ENCODE measurements at places on chromosomes 7 and 10.

- DNase-seq = no peak
These were observed 311.4 kb downstream of the ADARB2 start for GRCh38 chr10:1425879-1426278.

DNA sequence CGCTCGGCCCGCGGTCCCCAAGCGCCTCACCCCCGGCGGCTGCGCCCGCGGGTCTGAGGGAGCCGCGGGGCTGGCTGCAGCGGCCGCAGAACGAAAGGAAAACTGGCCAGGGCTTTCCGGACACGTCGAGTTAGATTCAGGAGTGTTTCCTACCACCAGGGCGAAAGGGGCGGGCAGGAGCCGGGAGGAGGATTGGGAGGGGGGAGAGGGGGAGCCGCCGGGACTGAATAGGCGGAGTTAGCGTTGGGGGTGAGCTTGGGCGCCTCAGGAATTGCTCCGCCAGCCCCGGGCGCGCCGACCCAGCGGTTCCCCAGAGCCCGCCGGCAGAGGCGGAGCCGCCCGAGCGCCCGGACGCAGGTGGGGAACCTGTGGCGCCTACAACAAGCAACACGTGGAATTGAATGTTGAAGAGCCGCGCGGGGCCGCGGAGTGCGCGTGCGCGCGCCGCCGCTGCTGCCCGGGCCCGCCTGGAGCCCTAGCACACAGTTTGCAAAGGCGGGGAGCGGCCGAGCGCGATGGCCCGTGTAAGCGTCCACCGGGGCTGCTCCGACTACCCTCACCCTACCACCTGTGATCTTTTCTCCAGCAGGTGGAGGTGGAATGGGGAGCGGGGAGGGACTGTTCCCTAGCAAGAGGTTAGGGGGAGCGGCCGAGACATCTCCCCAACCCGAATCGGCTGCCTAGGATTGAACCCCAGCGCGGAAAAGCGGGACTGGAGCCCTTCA, at the start of gene CADPS2:
Gene CADPS2, minus strand, starts transcription at position 104 of the 725 bp plus-strand sequence. CDS start 123 bp downstream, outside the sequence.
- DNase-seq = no peak

GRCh38 chr10:24681572-24682088, 42.1 kb downstream of the ARHGAP21 start:
- no peak for DNase-seq

DNA sequence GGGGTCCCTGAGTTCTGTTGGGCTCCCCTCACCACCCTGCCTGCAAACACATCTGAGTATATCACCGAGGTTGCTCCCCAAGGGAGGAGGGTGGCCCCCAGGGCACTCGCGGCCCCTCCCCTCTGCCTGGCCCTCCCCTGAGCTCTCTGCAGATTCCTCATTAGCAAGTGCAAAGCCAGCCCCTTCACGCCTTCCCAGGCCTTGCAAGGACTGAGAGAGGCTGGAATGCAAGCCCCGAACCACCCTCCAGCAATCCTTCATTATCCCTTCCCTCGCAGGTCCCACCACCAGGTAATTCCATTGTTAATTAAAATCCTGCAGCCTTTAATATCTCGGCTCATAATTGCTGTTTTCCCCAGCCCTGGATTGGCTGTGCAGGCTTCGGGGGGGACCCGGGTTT, 35.3 kb upstream of the MYL10 start:
- no peak for DNase-seq

GRCh38 chr7:108385834-108386422, 70.3 kb downstream of the NRCAM start:
- no peak for DNase-seq

DNA sequence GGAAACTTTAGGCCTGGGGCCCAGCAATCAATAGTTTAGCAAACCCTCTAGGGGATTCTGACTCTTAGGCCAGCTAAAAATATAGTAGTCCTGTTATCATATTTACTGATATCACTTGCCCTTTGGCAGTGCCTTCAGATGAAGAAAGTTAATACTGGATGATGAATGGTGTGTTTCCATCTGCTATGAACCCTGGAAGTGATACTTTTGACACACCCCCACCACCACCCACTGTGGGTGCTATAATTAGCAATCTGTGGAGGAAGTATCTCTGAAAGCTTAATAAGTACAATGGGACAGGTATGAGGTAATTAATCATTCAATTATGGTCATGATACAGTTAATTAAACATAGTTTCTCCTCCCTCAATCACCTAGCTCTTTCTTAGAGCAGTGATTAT, 90.4 kb upstream of the LRRTM3 start:
- no peak for DNase-seq

DNA sequence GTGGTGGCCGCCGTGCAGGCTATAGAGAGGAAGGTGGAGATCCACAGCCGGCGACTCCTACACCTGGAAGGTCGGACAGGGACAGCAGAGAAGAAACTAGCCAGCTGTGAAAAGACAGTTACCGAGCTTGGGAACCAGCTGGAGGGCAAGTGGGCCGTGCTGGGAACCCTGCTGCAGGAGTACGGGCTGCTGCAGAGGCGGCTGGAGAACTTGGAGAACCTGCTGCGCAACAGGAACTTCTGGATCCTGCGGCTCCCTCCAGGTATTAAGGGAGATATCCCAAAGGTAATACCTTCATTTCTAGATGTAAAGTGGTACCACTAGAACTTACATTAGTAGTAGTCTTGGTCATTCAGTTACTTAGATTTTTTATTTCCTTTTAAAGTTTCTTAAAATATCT, 6.8 kb downstream of the ZNF398 start:
- no peak for DNase-seq

DNA sequence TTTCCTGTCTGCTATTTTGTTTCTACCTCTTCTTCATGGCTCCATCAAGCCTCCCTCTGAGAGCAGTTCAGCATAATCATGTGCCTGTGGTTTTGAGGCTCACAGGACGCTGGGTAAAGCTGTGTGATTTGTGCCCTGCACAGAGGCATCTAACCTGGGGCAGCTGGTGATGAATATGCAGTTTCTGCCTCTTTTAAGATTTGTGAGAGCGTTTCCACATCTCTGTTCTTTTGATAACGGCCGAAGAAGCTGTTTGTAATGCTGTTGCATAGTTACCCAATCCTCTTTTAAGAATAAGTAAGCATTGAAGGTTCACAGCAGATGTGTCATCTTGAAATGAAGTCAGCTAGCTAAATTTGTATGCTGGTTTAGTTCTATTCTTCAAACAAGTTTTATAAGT, 45.2 kb downstream of the PNLIPRP3 start:
- DNase-seq = no peak

DNA sequence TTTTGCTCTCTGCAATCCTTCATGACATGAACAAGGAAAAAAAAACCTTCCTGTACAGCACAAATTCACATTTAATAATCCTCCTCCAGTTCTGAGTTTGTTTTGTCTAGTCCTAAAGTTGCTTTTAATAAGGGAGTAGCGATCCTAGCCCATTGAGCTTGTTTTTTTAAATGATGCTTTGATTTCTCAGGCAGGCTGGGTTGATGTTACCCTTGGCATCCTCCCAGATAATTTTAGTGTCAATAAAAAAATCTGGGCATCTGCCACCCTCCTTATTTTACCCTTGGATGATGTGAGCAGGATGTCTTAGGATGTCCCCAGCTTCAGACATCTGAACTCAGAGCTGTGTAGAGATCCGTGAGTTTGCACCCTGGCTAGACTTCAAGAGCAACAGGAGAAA, 33.9 kb upstream of the PROSER2 start:
- DNase-seq = no peak

GRCh38 chr7:123070702-123071286, 75.3 kb upstream of the TAS2R16 start:
- DNase-seq = no peak

GRCh38 chr7:30702200-30702599, 19.9 kb upstream of the CRHR2 start:
- DNase-seq = peak; percentile 7

GRCh38 chr7:74027683-74028320, at the start of gene ELN:
Gene ELN, plus strand, starts transcription at chr7:74028173. Its CDS starts 15 bp downstream, at chr7:74028188.
- DNase-seq = no peak

DNA sequence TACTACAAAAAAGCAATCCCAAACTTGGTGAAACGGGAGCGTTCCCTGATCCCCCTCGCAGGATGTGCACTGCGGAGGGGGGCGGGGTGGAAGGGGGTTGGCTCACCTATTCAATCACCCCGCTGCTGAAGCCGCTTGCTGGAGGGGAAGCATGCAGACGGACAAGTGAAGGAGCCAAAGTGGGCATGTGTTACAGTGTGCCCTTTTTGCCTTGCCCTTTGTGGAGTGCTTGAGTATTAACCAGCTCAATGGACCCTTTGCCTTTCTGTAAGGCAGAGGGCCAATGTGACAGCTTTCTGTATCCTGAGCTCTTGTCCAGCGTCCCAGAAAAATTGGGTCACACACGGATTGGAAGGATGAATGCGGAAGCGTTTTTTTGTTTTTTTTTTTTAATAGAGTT, 348.9 kb upstream of the NPSR1 start:
- DNase-seq = no peak

GRCh38 chr7:123096976-123097375, 101.5 kb upstream of the TAS2R16 start:
- DNase-seq = no peak

- DNase-seq = no peak
These were observed 268.2 kb upstream of the HABP2 start for GRCh38 chr10:113284635-113285034.

DNA sequence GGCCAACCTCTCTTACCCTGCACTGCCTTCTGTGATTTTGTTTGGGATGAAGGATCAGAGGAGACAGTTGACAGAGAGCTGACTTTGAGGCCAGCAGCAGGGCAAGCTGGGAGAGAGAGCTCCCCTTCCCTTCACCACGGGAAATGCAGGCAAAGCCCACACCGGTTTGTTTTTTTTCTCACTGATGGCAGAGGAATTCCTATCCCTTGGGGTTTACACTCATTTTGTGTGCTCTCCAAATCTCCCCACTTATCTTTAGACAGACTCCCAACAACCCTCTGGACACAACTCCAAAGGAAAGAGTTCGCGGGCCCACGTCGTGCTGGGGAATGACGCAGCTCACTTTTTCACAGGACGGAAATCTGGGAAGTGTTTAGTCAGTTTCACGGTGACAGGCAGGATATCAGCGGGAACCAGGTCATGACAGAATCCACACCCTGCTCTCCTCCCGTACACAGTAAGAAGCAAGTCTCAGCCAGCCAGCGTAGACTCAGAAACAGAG, 68.3 kb upstream of the FAM171A1 start:
- no peak for DNase-seq

DNA sequence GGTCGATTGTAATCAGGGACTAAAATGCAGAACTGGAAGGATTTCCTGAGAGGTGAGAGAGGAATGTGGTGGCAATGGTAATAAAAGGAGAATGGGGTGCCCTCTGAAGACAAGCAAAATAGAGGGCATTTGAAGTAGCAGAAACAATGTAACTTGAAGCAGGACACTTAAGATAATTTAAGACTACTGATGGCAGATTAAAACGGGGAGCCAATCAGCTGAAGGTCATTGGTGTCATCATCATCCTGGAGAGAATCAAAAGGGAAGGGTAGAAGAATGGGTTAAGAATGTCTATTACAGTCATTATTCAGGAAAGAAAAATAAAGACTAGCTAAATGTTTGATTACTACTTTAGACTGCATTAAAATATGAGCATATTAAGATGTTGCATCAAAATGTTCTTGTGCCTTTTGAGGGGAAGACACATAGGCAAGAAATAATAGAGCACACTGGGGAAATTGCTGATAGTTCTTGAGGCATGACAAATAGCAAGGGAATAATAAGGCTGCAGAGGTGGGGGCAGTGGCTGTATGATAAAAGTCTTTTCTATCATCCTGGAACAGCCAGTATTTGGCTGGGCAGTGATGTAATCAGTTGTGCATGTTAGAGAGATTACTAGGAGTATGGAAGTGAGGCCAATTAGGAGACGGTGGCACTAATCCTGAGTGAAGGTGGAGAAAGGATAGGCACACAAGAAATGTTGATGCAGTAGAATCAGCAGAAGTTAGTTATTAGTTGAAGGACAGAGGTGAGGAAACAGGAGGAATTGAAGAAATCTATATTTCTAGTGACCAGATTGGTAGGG, 60.2 kb downstream of the CCDC71L start:
- DNase-seq = no peak

DNA sequence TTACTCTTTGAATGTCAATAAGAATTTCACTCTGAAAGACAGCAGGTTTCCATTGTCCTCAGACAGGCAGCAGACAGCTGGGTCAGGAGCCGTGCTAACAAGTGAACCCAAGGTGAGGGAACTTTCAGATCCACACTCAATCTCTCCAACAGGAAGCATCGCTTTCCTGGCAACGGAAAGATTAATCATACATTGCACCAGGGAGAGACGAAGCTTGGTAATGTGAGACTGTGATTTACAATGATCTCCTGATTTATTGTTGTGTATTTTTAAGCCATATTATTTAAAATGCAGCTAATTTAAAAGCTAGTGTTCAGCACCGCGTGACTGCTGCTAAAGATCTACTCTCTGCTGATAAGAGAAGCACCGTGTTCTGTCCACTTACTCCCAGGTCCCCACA, 17.5 kb upstream of the NOM1 start:
- DNase-seq = no peak

DNA sequence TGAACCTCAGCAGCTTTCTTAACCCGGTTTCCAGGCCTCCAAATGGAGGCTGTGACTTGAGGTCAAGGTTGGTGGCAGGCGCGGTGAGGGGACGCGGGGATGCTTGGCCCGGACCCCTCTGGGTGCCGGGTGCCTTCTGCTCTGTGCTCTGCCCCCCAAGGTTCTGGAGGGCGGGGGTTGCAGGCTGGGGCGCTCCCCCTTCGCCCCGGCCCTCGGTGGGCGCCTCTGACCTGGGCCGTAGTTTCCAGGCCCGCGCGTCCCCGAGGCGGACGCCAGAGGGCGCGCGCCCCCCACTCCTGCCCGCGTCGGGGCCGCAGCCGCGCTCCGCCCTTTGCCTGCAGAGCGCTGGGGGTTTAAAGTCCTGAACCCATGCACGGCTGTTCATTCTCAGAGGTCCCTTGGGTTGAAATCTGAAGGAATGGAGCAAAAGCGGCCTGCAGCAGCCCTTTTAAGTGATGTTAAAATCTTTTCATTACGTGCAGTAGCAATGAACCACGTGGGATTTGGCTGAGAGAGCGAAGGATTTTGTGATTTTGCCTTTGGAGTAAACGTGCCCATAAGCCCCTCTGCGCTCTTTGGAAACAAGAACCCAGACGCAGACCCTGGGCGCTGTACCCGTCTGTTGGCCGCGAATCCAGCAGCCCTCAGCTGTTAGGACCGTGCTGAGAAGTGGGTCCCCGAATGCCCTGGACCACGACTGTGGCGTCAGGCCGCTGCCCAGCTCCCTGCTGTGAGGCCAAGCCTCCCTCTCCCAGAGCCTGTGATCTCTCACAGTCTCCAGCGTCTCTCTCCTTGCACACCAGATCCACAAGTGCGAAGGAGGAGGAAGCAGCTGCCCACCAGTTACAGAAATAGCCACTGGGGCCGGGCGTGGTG, 135.0 kb downstream of the ACTR3B start:
- peak; percentile 25 for DNase-seq

Data from stimulated activated CD4-positive, alpha-beta T cell treated with anti-CD3 and anti-CD28 coated beads, Interleukin-4, amount 100 ng/mL, for 1 hour (primary cell).